ENCODE measurements at places on chromosomes 13 and 19. TPM values are rescaled to one million over a fixed set of nuclear protein-coding genes. Genes with fewer than 3 reads are reported as not detected.
A peak's percentile ranks its signal among the peaks of the same experiment; 100 is the strongest.

The MBD3L2 gene
- not detected for polyA plus RNA-seq

The PNMA8A gene
- polyA plus RNA-seq = 13.8 TPM

The WDR18 gene
- polyA plus RNA-seq = 35.5 TPM

The FPR2 gene
- 0.29 TPM for polyA plus RNA-seq

The TEX29 gene
- 1.2 TPM for polyA plus RNA-seq

The ZNF836 gene
- polyA plus RNA-seq = 22.7 TPM

The LILRA5 gene
- 0.84 TPM for polyA plus RNA-seq

The GGN gene
- polyA plus RNA-seq = 0.28 TPM

The CD209 gene
- 3.2 TPM for polyA plus RNA-seq

GRCh38 chr13:85095418-85096272, 703.6 kb downstream of the SLITRK6 start:
- DNase-seq = no peak

GRCh38 chr19:43596842-43597461, 557 bp downstream of the ZNF576 start:
- DNase-seq = no peak

GRCh38 chr13:36549755-36550154, 117.5 kb downstream of the CCNA1 start:
- DNase-seq = no peak

DNA sequence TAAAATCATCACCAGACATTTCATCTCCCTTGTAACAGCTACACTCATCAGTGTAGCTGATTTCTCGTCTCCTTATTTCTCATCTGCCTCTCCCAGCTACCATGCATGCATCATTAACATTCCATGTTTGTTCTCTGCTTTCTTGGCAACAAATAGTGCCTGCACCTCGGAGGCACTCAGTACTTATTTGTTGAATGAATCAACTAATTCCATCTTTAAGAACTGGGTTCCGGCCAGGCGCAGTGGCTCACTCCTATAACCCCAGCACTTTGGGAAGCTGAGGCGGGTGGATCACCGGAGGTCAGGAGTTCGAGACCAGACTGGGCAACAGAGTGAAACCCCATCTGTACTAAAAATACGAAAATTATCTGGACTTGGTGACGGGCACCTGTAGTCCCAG, 63.9 kb upstream of the GTF3A start:
- DNase-seq = no peak

- DNase-seq = no peak
Observed at GRCh38 chr19:30718707-30719106, 346.5 kb downstream of the ZNF536 start.

DNA sequence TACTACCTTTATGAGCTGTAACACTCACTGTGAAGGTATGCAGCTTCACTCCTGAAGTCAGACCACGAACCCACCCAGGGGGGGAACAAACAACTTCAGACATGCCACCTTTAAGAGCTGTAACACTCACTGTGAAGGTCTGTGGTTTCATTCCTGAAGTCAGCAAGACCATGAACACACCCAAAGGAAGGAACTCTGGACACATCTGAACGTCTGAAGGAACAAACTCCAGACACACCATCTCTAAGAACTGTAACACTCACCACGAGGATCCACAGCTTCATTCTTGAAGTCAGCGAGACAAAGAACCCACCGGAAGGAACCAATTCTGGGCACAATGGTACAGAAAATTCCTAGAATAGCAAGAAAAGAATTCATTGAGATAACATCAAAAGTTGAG, 1796.5 kb upstream of the MIR17HG start:
- no peak for DNase-seq

- DNase-seq = no peak
Observed at GRCh38 chr19:756236-756635, 5.3 kb downstream of the MISP start.

DNA sequence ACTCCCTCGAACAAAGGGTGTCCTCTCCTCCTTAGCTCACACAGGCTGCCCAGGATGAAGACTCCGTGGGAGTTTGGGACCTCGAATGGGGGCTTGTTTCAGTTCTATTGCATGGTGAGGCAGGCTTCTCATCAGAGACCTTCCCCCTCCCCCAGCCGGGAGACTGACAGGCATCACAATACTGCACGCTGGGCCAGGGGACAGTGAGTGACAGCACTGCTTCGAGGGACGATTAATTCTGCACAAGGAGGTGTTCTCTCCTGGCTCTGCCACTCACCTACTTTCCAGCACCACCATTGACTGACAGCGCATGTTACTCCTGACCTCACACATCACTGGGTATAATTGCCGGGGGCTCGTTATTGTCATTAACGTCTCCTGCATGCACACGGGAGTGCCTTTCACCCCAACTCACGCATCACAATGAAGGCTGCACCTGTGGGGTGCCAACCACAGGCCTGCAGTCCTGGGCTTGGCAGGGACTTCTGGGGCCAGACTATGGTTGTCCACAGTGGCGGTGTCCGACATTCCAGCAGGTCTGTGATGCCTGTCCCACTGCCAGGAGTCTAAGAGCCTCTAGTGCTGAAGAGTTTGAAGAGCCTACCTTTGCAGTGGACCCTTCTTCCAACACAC, 412.2 kb upstream of the TSHZ3 start:
- DNase-seq = no peak

- DNase-seq = no peak
Observed at GRCh38 chr13:27713767-27714166, 78.5 kb upstream of the GSX1 start.

- DNase-seq = peak; percentile 72
Observed at GRCh38 chr19:54462655-54463530, 685 bp downstream of the LENG9 start.

DNA sequence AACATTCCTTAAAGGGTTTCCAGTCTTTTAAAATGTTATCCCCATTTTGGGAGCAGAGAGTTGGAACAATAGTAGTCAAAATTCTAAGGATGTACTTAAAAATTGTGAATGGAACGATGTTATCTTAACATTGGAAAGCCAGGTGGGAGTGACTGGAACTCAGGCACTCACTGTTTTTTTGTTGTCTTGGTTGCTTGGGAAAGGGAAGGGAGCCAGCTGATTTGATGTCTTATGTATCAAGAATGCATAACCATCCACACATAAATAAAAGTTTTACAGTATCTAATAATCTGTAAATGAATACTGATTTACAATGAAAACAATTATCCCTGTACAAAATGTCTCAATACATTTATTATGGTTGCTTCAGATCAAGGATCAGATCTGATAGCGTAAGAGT, 88.7 kb downstream of the SLC10A2 start:
- DNase-seq = no peak

DNA sequence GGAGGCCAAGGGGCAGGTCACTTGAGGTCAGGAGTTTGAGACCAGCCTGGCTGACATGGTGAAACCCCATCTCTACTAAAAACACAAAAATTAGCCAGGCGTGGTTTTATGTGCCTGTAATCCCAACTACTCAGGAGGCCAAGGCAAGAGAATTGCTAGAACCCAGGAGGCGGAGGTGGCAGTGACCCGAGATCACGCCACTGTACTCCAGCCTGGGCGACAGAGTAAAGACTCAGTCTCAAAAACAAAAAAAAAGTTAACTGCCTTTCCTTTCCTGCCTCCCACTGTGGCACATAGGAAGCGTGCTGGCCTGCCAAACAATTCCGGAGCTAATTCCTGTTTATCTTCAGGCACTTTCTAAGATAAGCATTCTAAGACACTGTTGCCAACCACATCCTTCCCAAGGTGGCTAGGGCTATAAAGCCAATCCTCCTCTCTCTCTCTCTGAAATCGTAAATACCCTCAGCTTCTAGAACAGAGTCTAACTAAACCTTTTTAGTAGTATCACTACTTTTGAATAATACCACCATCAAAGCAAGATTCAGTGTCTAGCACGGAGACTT, 21.6 kb downstream of the SLC25A30 start:
- DNase-seq = no peak

Data from left lung (tissue), 14 donors.